Kidney capillary endothelial cell (primary cell): ENCODE measurements at places on chromosomes 4 and X.
A peak's percentile ranks its signal among the peaks of the same experiment; 100 is the strongest.

DNA sequence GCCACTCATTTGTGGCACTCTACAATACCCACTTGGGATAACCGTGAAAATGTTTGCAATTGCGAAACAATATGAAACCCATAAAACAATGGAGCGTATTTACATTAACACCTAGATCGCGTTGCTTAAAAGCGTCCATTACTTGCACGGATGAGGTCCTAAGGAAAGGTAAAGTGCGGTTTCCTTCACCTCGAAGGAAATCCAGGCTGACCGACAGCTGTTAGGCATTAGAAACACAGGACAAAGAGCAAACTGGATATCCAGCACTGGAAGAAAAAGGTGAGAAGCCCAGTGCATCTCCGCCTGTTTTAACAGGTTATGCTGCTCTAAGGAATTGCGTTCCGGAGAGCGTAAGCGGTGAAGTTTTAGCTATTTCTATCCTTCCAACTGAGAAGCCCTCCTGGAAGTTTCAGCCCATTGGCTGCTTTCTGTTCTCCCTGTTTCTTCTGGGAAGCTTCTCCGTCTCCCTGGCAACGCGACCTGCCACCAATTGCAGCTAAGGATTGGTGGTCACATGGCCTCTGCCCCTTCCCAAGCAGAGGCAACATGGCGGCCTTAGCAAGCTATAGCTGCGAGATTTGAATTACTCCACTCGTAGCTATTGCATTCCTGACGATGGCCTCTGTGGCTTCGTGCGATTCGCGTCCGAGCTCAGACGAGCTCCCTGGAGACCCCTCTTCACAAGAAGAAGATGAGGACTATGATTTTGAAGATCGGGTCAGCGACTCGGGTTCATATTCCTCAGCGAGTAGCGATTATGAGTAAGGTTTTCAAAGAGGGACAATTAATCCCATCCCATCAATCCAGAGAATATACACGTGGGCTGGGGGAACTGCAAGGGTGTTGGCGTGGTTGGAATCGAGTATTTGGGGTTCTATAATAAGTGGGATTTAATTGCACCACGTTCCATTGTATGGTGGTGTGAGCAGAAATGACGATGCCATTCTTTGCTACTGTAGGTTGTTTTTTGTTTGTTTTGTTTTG, at the start of gene INTU:
Gene INTU, plus strand, starts transcription at position 538 of the 984 bp plus-strand sequence. Its CDS starts 78 bp downstream, at position 616.
- DNase-seq: peak; percentile 94

DNA sequence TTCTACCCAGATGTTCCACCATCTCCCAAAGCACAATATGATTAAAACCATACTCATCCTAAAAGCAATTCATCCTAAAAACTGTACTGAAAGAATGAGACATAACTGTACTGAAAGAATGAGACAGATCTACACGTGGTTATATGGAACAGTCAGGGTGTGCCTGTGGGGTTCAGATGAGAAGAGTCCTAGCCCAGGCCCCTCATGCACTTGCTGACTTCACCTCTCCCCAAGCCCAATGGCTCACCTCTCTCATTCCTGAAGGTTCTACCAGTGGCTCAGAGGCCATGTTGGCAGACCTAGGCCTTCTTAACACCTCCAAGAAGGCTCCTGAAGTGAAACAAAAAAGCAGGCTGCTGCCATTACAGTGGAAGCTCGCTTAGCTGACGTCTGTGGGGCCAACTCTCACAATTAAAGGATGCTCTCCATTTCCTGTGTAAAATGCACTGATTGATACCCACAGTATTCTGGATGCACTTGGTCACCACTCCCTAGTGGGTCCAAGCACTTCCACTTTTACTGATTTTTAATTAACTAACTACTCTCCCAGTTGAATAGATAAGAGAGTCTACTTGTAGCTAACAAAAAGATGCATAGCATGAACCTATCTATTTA, 3.8 kb downstream of the PLAC1 start:
- no peak for DNase-seq

DNA sequence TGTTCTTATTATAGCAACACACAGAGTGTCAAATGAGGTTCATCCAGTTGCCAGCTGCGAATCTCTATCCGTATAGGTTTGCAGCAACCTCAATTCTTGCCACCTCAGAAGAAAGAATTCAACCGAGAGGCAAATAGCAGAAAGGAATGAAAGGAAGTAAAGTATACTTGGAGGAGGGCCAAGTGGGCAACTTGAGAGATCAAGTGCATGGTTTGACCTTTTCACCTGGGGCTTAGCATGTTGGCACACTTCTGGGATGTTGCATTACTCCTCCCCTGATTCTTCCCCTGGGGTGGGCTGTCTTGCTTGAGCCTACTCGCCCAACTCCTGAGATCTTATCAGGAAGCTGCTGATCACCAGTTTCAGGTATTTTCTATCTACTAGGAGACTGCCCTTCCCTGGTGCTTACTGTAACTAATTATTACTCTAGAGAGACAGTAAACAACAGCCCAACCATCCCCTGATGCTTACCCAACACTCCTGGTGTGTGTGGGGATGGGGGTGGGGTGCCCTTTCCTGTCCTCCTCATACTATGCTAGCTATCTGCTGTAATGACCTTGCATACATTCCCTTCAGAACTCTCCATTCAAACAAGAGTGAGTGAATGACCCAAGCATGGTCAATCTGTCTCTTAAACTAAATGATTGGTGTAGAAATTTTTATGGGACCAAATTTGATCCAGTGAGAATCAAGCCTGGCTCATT, 7.3 kb upstream of the TMEM33 start:
- DNase-seq: no peak

- DNase-seq: no peak
These were observed 70.7 kb downstream of the RASL11B start for GRCh38 chr4:52932591-52933470.

DNA sequence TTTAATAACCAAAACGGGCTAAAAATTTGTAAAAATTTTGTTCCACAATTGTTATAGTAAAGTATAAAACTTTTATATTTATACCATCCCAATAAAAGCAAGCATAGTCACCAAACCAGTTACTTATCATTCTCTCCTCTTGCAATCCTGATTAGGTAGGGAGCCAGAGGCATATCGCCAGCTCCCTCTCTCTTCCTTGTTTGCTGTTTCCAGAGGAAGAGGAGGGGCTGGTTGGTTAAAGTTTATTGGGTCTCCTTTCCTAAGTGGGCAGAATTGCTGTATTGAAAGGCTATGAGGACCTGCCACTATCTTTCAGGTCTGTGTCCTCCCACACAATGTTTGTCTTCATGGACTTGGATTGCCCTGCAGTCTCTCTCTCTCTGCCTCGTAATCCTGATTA, 29.6 kb upstream of the BBS12 start:
- no peak for DNase-seq

DNA sequence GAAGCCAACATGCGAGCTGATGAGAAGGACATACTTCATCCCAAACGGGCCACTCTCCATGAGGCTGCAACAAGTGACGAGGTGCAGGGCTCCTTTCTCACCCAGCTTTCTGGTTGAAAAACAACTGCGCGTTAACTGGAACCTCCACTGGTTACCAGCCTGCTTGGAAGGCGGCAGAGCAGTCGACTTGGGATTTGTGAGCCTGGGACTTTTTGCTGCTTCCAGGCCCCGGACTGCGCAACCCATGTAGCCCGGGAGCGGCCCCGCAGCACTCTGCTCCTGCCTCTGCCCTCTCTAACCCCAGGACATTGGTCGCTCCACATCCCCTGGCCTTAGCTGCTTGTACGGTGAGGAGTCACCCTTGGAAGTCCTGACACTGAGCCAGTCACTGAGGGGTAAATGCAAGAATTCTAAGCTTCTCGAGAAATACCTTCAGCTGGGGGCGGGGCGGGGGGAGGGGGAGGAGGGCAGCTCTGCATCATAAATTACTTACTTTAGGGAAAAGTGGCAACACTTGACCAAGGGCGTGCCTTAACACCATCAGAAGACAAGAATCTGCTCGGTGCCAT, 72.7 kb downstream of the MTMR1 start:
- DNase-seq: no peak

DNA sequence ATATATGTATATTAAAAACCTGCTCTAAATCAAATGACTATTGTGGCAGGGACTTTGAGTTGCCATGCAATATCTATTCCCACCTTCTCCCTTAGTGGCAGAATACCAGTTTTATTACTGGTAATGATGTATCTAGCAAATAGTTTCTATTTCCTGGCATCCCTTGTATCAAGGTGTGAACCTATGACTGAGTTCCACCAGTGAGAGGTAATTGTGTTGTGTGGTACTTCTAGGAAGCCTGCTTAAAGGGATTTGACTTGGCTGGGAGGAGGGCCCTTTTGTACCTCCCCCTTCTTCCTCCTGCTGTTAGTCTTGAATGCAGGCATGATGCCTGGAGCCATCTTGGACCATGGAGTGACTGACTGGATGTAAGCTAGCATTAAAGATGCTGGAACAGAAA, 65.4 kb upstream of the DYNLT3 start:
- DNase-seq: no peak

GRCh38 chr4:16450724-16451123, 224.5 kb upstream of the TAPT1 start:
- DNase-seq: no peak

DNA sequence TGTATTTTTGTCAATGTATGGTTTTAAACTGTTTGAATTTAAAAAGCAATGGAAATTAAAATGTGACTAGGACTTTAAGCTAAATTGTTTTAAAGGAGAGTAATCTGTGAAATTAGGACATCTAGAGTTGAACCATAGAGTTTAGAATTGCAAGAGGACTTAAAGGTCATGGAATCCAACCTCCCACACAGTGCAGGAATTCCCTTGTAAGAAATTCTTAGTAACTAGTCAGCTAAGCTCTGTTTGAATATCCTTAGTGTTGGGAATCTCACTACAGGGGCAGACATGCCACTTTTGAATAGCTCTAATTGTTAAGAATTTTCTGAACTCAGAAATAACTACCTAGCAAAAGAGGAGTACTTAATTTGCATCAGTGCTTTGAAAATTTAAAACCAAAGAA, 292.9 kb downstream of the IL1RAPL1 start:
- DNase-seq: no peak

DNA sequence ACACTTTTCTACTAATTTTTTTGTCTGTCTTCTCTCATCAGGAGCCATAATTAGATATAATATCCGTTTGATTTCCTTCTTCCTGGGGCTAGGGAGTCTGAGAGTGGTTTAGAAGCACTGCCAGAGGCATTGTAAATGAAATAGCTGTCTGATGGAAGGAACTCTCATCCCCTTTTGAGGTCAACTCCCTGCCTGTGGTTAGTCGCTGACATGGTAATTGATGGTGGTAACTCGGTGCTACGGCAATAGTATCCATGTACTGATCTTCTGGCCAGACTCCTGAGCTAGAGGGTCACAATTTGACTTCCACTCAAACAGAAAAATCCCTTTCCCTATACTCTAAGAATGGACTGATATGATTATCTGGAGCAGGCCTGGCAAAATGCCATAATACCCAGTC, 108.1 kb upstream of the TRPC5 start:
- DNase-seq: no peak

- DNase-seq: no peak
These were observed 5.1 kb downstream of the BGN start for GRCh38 chrX:153499876-153500275.

DNA sequence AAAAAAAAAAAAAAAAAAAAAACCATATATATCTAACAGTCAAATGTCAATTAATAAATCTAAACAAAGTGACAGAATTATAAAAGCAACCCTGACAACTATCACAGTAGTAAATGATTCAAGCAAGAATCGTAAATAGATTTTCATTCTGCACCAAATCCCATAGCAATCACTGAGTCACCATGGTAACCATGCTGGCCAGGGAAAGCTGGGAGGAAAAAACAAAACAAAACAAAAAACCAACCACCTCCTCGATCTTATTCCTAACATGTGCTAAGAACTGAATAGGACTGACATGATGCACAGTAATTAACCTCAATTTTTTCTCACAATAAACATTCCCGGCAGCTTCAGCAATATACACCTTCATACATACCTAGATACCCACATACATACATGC, 30.6 kb upstream of the RAB40A start:
- no peak for DNase-seq

DNA sequence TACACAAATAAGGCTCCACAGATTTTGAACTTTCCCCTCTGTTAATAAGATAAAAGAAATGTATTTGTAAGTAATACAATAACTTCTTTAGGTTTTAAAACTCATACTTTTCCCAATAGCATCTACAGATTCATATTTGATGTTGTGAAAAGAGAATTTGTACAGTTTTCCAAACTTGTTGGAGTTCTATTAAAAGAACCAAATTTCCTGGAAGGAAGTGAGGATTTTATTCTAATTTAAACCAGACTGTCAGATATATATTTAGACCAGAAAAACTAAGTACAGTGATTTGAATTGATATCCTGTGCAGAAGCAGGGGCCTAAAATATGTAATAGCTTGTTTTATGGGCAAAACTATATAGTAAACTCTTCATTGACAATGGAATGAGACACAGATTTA, 53.7 kb downstream of the NAA11 start:
- no peak for DNase-seq

DNA sequence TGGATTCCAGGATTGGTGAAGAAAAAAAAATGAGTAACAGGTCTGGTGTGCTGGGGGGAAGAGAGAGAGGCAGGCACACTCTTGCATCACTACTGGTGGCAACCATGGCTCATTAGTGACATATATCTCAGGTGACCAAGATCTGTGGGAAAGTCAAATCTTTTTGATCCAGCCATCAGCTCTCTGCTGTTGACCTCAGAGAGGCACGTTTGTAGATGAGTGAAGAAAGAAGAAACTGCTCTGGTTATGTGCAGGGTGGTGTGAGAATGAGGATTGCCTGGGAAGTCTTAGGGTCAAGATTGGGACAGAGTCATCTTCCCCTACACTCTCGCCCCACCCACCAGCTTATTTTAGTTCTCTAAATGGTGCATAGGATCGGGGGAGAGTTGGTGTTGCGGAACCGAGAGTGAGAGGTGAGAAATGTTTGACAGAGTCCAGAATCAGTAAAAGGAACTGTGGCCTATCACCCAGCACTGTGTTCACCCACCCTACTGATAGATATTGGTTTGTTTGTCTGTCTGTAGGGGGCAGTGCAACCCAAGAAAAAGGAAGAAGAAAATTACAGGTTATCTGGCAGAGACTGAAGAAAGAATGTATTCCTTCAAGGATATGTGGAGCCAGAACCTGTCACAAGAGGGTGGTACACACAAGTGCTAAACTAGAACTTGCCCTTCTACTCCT, 21.9 kb downstream of the ARMCX6 start:
- peak; percentile 46 for DNase-seq

DNA sequence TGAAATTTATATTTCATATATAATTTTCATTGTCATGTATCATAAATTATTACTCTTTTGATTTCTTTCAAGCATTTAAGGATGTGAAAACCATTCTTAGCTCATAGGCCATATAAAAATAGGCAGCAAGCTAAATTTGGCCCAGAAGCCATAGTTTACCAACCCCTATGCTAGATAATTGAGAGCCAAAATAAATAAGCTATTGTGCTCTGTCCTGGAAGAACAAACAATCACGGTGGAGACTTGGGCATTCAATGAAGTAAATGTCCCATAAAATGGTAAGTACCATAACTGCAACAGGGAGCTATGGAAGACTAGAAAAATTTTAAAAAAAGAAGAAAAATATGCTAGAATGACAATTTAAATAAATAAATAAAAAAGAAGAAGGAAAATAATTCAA, 60.9 kb upstream of the PACRGL start:
- no peak for DNase-seq

DNA sequence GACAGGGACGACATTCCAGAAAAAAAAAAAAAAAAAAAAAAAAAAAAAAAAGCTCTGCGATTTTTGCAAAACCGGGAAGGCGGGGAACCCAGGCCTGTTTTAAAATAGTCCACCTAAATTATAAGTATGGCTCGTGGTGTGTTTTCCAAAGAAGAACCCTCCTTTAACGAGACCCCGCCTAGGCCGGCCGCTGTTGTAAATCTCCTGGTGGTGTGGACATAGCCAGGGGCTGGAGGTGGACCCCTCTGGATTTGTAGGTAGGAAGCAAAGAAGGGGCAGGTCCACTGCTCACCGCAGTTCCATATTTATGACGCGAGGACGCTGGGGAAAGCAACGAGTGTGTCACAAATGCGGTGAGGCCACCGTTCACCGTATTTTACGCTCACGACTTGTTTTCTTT, 94.0 kb upstream of the SHOX start:
- no peak for DNase-seq
